H1 (cell line): ENCODE measurements at places on chromosomes 16 and 17. TPM values are rescaled to one million over a fixed set of nuclear protein-coding genes. Genes with fewer than 3 reads are reported as not detected.

Gene VEZF1
- 21.5 and 28.9 TPM in 2 replicates for polyA plus RNA-seq

Gene YBX2
- 19.2 and 35.5 TPM in 2 replicates for polyA plus RNA-seq

Gene PRRT2
- 32.6 and 49.7 TPM in 2 replicates for polyA plus RNA-seq

Gene TMC5
- 1.1 and 1.6 TPM in 2 replicates for polyA plus RNA-seq

GRCh38 chr17:39212841-39213480 is 12.8 kb downstream of the STAC2 start:
- peaks cover 5% of the 10 kb centered on the region for H3K27me3 ChIP-seq
- DNase-seq = no peak
- H3K36me3 ChIP-seq = no peaks in the 10 kb centered on the region
- H3K4me3 ChIP-seq = no peak overlapping the region

DNA sequence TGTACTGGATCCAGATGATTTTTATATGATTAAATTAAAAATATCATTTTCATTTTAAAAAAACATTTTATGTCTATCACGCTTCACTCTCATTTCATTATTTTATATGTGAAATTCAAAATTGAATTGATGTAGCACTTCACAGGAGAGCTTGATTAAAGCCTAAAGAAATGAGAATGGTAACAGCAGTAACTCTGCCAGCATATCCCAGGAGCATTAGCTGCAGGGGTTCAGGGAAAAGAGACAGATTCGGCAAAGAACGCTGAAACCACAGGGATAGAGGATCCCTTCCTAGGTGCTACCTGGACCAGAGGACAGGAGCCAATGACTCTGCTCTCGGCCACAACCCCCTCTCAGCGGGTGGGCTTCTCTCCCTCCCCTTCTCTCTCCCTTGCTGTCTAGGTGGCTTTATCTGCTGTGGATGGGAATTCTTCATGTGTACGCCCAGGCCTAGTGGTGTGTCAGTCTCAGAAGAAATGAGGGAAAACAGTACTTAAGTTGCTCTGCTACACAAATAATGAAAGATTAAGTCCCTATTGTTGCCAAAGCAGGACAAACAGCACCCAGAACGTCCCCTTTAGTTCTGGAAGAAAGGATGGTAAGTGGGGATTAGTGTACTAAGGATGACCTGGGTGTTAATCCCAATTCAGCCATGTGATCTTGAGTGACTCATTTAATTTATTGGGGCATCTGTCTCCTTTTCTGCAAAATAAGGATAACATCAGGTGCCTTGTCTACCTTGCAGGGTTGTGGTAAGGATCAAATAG is 123.3 kb downstream of the CDK5R1 start:
- H3K27me3 ChIP-seq = no peaks in the 10 kb centered on the region
- no peaks in the 10 kb centered on the region for H3K36me3 ChIP-seq
- no peak for DNase-seq
- H3K4me3 ChIP-seq = no peak overlapping the region

DNA sequence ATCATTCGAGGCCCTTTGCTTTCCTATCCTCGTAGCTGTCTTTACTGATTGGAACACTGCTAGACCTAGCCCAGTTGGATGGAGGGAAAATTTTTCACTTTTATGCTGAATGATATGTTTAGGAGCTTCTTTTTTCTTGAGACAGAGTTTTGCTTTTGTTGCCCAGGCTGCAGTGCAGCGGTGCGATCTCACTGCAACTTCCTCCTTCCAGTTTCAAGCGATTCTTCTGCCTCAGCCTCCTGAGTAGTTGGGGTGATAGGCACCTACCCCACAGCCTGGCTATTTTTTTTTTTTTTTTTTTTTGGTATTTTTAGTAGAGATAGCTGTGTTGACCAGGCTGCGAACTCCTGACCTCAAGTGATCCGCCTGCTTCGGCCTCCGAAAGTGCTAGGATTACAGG is 17.3 kb upstream of the PSMC5 start:
- no peaks in the 10 kb centered on the region for H3K27me3 ChIP-seq
- H3K4me1 ChIP-seq = no peaks in the 10 kb centered on the region
- no peak overlapping the region for H3K4me3 ChIP-seq
- peaks cover 43% of the 10 kb centered on the region for H3K36me3 ChIP-seq
- no peak overlapping the region for H3K27ac ChIP-seq
- DNase-seq = no peak

DNA sequence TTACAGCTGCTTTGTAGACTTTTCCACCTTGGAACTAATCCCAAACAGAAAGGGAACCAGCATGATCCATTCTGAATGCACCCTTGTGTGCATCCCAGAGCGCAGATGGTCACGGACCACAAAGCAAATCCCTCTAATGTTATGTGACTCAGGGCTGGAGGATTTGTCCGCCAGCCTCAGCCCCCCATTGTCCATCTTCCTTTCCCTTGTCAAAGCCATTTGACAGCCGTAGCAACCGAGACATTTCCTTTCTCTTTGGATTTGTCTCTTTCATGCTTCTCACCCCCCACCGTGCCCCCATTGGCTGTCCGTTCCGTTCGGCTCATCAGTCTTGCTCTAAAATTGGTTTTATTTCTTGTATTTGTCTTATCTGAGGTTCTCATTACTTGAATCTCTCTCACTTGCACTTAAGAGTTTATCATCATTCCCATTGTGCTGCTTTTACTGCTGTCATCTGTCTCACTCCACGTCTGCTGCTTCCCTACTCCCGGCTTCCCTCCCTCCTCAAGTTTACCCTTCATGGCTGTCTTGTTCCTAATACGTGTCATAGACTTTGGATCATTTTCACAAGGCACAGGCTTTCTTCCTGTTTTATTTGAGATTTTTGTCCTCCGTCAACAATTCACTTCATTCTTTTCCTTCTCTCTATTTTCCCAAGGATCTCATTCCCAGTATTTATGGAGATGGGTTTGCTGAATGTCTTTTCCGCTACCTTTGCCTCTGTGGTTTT is 163.4 kb upstream of the ERCC4 start:
- H3K4me3 ChIP-seq = no peak overlapping the region
- DNase-seq = no peak
- H3K4me1 ChIP-seq = no peaks in the 10 kb centered on the region
- no peaks in the 10 kb centered on the region for H3K27me3 ChIP-seq

GRCh38 chr17:9170853-9171252 is 149.5 kb downstream of the NTN1 start:
- no peaks in the 10 kb centered on the region for H3K27me3 ChIP-seq
- H3K4me3 ChIP-seq = no peak overlapping the region
- DNase-seq = no peak
- peaks cover 13% of the 10 kb centered on the region for H3K4me1 ChIP-seq
- H3K27ac ChIP-seq = no peak overlapping the region
- no peaks in the 10 kb centered on the region for H3K36me3 ChIP-seq

GRCh38 chr16:89437251-89437987 is 52.9 kb downstream of the ANKRD11 start:
- no peak for DNase-seq
- H3K27me3 ChIP-seq = no peaks in the 10 kb centered on the region
- no peak overlapping the region for H3K27ac ChIP-seq
- H3K36me3 ChIP-seq = no peaks in the 10 kb centered on the region

DNA sequence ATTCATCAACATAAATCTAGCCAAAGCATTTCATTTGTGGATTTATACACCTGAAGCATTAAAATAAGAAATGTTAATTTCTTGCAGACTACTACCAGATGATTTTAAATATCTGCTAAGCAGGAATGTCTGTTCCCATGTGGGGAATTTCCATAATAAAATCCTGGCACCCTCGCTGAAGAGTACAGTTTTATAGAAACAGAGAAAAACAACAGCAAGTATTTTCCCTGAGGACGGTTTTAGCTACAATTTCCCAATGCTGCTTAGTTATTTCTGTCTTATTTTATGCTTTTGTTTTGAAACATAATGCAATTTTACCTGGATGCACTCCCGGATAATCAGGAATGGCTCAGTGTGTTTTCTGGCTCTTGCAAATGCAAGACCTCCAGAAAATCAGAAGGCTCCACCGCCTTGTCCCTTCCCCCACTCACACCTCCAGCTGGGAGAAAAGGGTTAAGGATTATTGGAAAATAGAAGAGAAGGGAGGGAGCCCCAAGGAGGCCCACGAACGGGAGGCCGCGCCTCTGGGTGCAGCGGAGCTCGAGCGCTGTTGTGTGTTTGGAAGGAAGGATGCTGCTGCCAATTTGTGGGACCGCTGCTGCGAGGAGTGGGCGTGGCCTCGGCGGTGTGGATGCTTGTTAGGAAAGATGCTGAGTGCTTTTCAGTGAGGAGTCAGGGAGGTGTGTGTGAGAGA is at the start of gene CNTNAP4:
Gene CNTNAP4, plus strand, starts transcription at position 657 of the 694 bp plus-strand sequence. CDS start 262 bp downstream, outside the sequence.
- no peak for DNase-seq
- H3K27ac ChIP-seq = no peak within 1 kb of the TSS
- H3K27me3 ChIP-seq = no peaks in the 10 kb centered on the region
- no peaks in the 10 kb centered on the region for H3K36me3 ChIP-seq
- H3K4me3 ChIP-seq = peak within 1 kb of the TSS; percentile 45

- H3K27me3 ChIP-seq = no peaks in the 10 kb centered on the region
- H3K4me3 ChIP-seq = no peak overlapping the region
- H3K27ac ChIP-seq = no peak overlapping the region
- no peak for DNase-seq
- H3K36me3 ChIP-seq = no peaks in the 10 kb centered on the region
Observed at GRCh38 chr16:11156401-11156800, 99.6 kb downstream of the SOCS1 start.

- H3K27ac ChIP-seq = no peak overlapping the region
- DNase-seq = no peak
- H3K27me3 ChIP-seq = no peaks in the 10 kb centered on the region
- peaks cover 3% of the 10 kb centered on the region; the same call in 1 of the 2 replicates for H3K4me1 ChIP-seq
Observed at GRCh38 chr17:76368545-76368944, 14.8 kb upstream of the PRPSAP1 start.

DNA sequence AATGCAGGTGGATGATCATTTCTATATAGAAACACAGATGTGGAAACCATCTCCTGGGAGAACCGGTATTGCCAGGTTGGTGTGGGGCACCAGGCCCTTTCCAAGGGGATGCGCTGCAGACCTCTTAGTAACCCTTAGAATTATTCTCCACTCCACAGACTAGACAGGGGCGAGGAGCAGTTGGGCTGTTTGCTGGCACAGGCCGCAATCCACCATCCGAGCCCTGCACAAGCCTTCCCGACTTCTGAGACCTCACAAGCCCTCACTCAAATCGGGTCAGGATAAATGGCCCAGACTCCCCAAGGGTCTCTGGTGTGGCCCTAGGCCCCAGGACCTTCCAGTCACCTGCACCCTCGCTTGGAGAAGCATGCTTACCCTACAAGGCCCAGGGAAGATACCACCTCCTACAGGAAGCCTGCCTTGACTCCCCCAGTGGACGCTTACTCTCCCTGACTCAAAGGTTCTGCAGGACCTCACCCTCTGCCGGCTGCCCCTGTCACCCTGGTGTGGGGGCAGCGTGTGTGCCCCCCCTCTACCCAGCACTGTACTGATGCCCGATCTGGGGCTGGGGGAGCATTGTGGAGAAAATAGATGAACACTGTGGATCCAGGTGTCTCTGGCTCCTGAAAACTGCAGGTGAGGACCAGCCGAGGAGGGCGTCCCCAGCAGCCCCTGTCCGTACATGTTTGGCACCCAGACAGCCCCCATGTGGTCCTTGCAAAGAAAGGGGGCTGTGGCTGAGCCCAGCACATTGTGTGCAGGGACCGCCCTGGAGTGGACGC is 49.8 kb upstream of the ACSF3 start:
- H3K27ac ChIP-seq = no peak overlapping the region
- H3K36me3 ChIP-seq = no peaks in the 10 kb centered on the region
- no peaks in the 10 kb centered on the region for H3K27me3 ChIP-seq

DNA sequence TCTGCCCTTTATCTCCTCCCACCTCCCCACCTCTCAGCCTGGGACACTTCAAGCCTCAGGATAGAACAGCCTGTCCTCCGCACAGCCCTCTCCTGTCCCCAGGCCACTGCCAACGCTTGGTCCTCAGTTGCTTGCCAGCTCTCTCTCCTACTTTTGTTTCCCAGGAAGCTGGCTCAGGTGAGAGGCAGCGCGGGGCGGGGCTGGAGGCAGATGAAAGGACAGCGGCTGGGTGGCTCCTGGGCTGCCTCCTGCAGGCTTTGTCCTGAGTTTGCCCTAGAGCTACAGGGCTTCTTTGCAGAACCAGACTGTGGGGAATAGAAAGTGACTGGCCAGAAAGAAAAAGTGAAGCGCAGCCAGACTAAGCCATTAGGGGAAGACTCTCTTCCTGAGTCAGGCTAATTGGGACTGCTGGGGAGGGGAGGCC is 48.2 kb upstream of the CDC42EP4 start:
- H3K36me3 ChIP-seq = no peaks in the 10 kb centered on the region
- peak; percentile 81 for DNase-seq
- H3K4me1 ChIP-seq = peaks cover 4% of the 10 kb centered on the region
- H3K27me3 ChIP-seq = no peaks in the 10 kb centered on the region
- H3K4me3 ChIP-seq = peak overlapping the region; percentile 34

DNA sequence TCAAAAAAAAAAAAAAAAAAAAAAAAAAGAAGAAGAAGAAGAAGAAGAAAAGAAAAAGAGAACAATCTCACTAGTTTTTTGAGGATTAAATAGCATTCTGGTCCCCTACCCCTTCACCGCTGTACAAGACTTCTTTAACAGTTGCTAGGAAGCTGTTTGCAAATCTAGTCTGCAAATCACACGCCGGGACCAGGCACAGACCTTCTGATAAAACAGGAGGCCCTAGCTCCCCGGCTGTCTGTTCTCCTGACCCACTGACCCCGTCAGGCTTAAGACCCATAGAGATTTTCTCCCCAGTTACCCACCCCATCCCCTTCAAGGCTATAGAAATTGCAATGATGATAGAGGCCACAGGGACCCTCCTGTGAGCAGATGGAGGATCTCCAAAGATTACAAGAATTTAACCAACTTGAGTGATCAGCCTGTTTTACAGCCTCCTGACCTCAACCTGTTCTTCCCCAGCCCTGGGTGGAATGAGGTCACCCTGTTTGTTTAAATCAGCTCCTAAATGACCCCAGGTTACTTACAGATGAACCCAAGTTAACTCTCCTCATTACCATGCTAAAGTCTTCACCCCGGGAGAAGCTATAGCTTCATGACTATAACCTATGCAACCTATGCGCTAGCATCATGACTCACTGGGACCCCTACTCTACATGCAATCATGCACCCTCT is 11.8 kb upstream of the SULT1A1 start:
- peaks cover 4% of the 10 kb centered on the region for H3K4me1 ChIP-seq
- no peaks in the 10 kb centered on the region for H3K36me3 ChIP-seq
- no peak overlapping the region for H3K4me3 ChIP-seq
- no peak overlapping the region for H3K27ac ChIP-seq
- H3K27me3 ChIP-seq = no peaks in the 10 kb centered on the region
- no peak for DNase-seq

- H3K27ac ChIP-seq = no peak overlapping the region
- H3K27me3 ChIP-seq = no peaks in the 10 kb centered on the region
- H3K4me1 ChIP-seq = no peaks in the 10 kb centered on the region
- H3K36me3 ChIP-seq = no peaks in the 10 kb centered on the region
- H3K4me3 ChIP-seq = no peak overlapping the region
Observed at GRCh38 chr16:47204736-47205504, 61.2 kb upstream of the NETO2 start.
